SK-N-SH (cell line): ENCODE measurements at places on chromosomes 5 and 9. TPM values are rescaled to one million over a fixed set of nuclear protein-coding genes. Genes with fewer than 3 reads are reported as not detected.

SLC34A1 gene
- polyA plus RNA-seq: 0.03 TPM in 1 of 2 replicates, not detected in the other

KLHL3 gene
- polyA plus RNA-seq: 3.8 and 4.9 TPM in 2 replicates

GRCh38 chr5:35877655-35878054 lies 21.0 kb downstream of the IL7R start:
- H3K4me1 ChIP-seq: no peaks in the 10 kb centered on the region
- no peak for DNase-seq
- H3K27ac ChIP-seq: no peak overlapping the region
- no peaks in the 10 kb centered on the region for H3K27me3 ChIP-seq
- no peaks in the 10 kb centered on the region for H3K36me3 ChIP-seq

- peaks cover 29% of the 10 kb centered on the region for H3K4me1 ChIP-seq
- DNase-seq: no peak
- no peak overlapping the region for H3K27ac ChIP-seq
- H3K27me3 ChIP-seq: no peaks in the 10 kb centered on the region; the same call in 1 of the 2 replicates
- H3K4me3 ChIP-seq: no peak overlapping the region
- no peaks in the 10 kb centered on the region for H3K36me3 ChIP-seq
Measured at GRCh38 chr9:96080364-96080763, 204.9 kb downstream of the ERCC6L2 start.

C9orf50 gene
- polyA plus RNA-seq: 0.24 and 0.30 TPM in 2 replicates

- DNase-seq: no peak
- no peak overlapping the region for H3K4me3 ChIP-seq
- no peaks in the 10 kb centered on the region for H3K27me3 ChIP-seq
- no peaks in the 10 kb centered on the region for H3K36me3 ChIP-seq
- H3K27ac ChIP-seq: no peak overlapping the region
- H3K4me1 ChIP-seq: no peaks in the 10 kb centered on the region
Measured at GRCh38 chr5:117793963-117794362, 1194.4 kb downstream of the DTWD2 start.

TRIM52 gene
- 6.4 and 10.6 TPM in 2 replicates for polyA plus RNA-seq

CDKN2A gene
- 34.1 and 41.4 TPM in 2 replicates for polyA plus RNA-seq

- H3K4me1 ChIP-seq: no peaks in the 10 kb centered on the region
- no peak overlapping the region for H3K4me3 ChIP-seq
- DNase-seq: no peak
- no peak overlapping the region for H3K27ac ChIP-seq
- H3K27me3 ChIP-seq: no peaks in the 10 kb centered on the region; the same call in 1 of the 2 replicates
Measured at GRCh38 chr9:6268826-6269397, 53.3 kb downstream of the IL33 start.

DNA sequence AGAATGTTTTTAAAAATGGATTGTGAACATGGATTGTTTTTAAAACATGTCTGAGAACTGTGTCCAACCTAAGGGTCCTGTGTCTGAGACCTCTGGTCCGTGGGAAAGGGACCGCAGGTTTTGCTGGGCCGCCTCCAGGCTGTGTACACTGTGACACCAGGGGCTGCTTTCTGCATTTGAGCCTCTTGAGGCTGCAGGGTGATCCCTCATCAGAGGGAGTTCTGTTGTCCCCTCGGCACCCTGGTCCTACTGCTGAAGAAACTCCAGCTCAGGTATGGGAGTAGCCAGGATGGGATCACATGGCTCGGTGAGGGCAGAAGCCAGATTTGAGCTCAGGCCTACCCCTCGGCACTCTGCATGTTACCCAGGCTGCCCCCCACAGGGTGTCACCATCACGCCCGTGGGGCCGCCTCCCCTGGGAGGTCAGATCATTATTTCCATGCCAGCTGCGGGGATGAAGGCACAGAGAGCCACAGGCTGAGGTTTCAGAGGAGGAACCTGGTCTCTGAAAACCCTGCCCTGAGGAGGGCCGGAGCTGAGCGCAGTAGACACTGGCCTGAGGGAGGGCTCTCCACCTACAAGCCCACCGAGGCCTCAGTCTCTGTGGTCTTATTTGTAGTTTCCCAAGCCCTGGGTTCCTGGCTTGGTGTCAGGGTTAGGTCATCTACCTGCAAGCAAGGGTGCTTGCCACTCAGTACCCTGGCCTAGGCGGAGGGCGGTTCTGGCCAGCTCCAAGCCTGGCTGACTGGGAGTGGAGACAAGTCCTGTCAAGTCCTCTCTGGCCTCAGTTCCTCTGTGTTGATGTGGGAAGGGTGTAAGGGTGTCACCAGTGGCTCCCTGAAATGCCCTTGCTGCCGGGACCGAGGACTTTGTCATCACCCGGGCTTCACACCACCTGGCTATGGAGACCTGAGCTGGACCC lies 2.8 kb downstream of the PRR7 start:
- peaks cover 69% of the 10 kb centered on the region for H3K4me1 ChIP-seq
- H3K36me3 ChIP-seq: peaks cover 2% of the 10 kb centered on the region
- peak overlapping the region; percentile 96 for H3K27ac ChIP-seq
- H3K4me3 ChIP-seq: no peak overlapping the region

DNA sequence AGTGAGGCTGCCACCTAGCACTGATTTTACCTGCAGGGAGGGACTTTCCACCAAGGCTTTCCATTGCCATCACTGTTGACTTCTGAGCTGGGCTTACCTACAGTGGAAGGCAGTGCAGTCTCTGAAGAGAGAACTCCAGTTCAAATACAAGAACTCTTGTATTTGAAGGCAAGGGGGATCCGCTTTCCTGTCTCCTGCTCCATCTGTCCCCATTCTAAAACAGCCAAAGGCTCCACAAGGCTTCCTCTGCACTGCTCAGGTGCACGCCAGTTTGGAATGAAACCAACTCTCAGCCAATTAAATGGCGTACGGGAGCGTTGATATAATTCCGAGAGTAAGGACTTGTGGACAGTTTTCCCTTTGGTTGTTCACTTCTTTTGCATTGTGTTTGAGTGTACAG lies 66.0 kb upstream of the CXCL14 start:
- H3K36me3 ChIP-seq: no peaks in the 10 kb centered on the region
- DNase-seq: no peak
- no peak overlapping the region for H3K27ac ChIP-seq
- H3K27me3 ChIP-seq: no peaks in the 10 kb centered on the region

PTBP3 gene
- polyA plus RNA-seq: 6.1 and 7.5 TPM in 2 replicates

DNA sequence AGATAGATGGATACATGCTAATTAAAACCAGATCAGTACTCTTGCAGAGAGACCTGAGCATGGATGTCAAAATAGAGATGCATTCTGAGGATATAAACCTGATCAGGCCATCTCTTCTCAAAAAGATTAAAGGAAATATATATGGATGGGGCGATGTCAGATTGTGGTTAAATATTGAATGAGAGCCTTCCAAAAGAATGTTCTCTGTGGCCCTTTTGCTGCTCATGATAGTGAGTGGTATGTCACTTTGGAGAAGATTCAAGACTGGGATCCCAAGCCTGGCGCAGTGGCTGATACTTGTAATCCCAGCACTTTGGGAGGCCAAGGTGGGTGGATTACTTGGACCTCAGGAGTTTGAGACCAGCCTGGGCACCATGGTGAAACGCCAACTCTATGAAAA lies 20.5 kb downstream of the ZNF131 start:
- DNase-seq: no peak
- H3K4me1 ChIP-seq: no peaks in the 10 kb centered on the region; the same call in 1 of the 2 replicates
- H3K27me3 ChIP-seq: no peaks in the 10 kb centered on the region
- H3K36me3 ChIP-seq: peaks cover 6% of the 10 kb centered on the region; the same call in 1 of the 2 replicates

DNA sequence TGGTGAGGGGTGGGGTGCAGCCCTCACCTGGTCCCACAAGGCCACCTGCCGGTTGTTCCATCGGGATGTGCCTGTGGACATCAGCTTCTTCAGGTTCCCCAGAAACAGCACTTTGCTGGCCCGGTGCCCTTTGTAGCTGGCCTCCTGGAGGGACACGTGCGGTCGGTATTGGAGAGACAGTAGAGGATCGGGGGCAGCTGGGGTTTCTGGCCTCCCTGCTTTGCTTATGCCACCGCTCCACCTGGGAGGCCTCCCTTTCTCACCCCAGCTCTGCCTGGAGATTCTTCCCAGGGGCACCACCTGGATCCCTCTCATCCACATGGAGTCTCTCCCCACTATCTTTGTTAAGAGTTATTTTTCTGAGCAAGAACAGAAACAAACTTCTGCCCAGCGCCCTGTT lies 13.1 kb upstream of the TRIM14 start:
- H3K4me3 ChIP-seq: no peak overlapping the region
- no peaks in the 10 kb centered on the region for H3K27me3 ChIP-seq
- H3K27ac ChIP-seq: no peak overlapping the region
- DNase-seq: no peak

IFNA21 gene
- not detected in 2 replicates for polyA plus RNA-seq

ESM1 gene
- 36.5 and 37.4 TPM in 2 replicates for polyA plus RNA-seq

DNA sequence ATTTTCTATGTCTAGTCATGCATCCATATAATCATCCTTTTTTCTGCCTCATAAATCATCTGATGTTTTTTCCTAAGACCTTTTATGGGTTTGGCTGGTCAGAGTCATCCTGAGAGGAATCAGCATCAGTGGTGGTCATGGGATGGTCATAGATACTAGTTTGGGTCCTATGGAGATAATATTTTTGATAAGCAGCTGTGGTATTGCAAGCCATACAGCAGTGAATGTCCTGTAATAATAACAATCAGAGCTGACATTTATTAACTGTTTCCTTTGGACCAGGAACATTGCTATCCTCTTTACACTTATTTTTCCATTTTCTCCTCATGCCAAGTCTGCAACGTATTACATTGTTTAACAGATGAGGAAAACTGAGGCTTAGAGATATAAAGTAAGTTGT lies 83.1 kb downstream of the TEX10 start:
- H3K4me1 ChIP-seq: no peaks in the 10 kb centered on the region
- peaks cover 36% of the 10 kb centered on the region for H3K36me3 ChIP-seq
- DNase-seq: no peak
- no peak overlapping the region for H3K27ac ChIP-seq
- H3K4me3 ChIP-seq: no peak overlapping the region

DNA sequence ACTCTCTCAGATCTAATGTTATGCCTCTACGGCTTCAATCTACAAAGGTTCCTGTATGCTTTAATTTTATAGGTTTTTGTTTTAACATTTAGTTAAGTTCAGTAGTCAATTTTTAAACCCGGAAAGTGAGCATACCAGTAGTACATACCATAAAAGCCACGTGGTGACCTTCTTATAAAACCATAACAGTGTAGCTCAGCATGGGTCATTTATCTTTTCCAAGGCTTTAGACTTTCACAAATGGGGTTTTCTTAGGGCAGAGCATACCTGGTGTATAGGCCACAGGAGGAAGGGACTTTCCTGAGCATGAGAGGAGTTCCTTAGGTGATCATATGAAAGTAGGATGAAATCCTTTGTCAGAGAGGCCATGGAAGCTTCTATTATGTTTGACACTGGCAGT lies 23.2 kb downstream of the ECM2 start:
- H3K27ac ChIP-seq: no peak overlapping the region
- no peak overlapping the region for H3K4me3 ChIP-seq
- no peaks in the 10 kb centered on the region for H3K36me3 ChIP-seq
- DNase-seq: no peak
- H3K27me3 ChIP-seq: no peaks in the 10 kb centered on the region

GRCh38 chr5:102715082-102715807 lies 39.9 kb upstream of the PAM start:
- no peak overlapping the region for H3K4me3 ChIP-seq
- H3K4me1 ChIP-seq: 0 out of 2 replicates have a peak, but pooled peaks cover 7% of the 10 kb centered on the region
- H3K27me3 ChIP-seq: no peaks in the 10 kb centered on the region
- no peak for DNase-seq

GRCh38 chr9:69173891-69174615 lies at the start of gene TJP2:
Gene TJP2, plus strand, starts transcription at chr9:69174277. Its CDS starts 96 bp downstream, at chr9:69174373.
- peak within 1 kb of the TSS; percentile 34; the same call in 1 of the 2 replicates for H3K27ac ChIP-seq
- no peaks in the 10 kb centered on the region for H3K36me3 ChIP-seq
- peak within 1 kb of the TSS; percentile 82 for H3K4me3 ChIP-seq
- DNase-seq: peak; percentile 87
- no peaks in the 10 kb centered on the region for H3K27me3 ChIP-seq

GRCh38 chr9:129143031-129143927 lies 32.1 kb downstream of the PTPA start:
- peak overlapping the region; percentile 18; the same call in 1 of the 2 replicates for H3K4me3 ChIP-seq
- H3K36me3 ChIP-seq: peaks cover 27% of the 10 kb centered on the region
- no peaks in the 10 kb centered on the region for H3K27me3 ChIP-seq
- H3K4me1 ChIP-seq: peaks cover 56% of the 10 kb centered on the region; the same call in 1 of the 2 replicates
- H3K27ac ChIP-seq: peak overlapping the region; percentile 100
- peak; percentile 87 for DNase-seq

DNA sequence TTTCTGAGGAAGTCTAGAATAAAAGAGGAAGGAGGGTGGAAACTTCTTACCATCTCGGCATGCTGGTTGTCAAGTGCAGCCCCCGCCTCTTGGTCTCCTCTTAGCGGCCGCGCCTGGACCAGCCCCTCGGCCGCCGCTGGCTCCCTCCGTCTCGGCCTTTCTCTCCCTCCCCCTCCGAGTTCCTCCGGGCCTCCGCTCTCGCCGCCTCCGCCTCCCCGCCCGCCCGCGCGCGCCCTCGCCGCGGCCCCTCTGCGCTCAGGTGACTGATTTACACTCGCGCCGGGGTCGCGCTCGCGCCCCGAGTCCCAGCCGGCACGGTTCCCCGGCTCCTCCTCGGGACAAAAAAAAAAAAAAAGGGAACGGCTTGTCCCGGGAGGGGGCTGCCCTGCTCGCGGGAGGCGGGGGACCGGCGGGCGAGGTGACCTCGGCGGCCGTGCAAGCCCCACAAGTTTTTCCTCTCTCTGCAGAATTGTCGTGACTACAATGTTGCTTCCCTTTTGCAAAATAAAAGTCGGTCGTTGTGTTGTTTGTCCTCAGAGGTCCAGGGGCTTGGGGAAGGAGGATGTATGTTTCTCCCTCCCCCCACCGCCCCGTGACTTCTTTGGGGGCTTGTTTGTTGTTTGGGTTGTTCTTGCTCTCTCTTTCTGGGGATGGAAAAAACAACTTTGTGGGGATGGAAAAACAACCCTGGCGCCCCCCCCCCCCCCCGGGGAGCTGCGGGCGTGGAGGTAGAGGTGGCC lies at the start of gene BNC2:
BNC2 (minus strand) TSS at position 75 of the 740 bp plus-strand sequence; CDS start at position 53, 22 bp downstream.
- DNase-seq: peak; percentile 84
- no peaks in the 10 kb centered on the region for H3K36me3 ChIP-seq
- H3K4me3 ChIP-seq: peak within 1 kb of the TSS; percentile 85
- H3K27me3 ChIP-seq: no peaks in the 10 kb centered on the region
- peaks cover 5% of the 10 kb centered on the region; the same call in 1 of the 2 replicates for H3K4me1 ChIP-seq

- H3K36me3 ChIP-seq: peaks cover 4% of the 10 kb centered on the region; the same call in 1 of the 2 replicates
- peak; percentile 37 for DNase-seq
- no peak overlapping the region for H3K4me3 ChIP-seq
- H3K27ac ChIP-seq: no peak overlapping the region
Measured at GRCh38 chr9:5425006-5425628, 12.6 kb downstream of the PLGRKT start.

- no peaks in the 10 kb centered on the region for H3K4me1 ChIP-seq
- H3K27me3 ChIP-seq: no peaks in the 10 kb centered on the region
- DNase-seq: no peak
- H3K27ac ChIP-seq: no peak overlapping the region
- H3K4me3 ChIP-seq: no peak overlapping the region
Measured at GRCh38 chr9:15222313-15222712, 84.7 kb downstream of the TTC39B start.
